ENCODE measurements at places on chromosomes 2 and 18.

- DNase-seq = peak; percentile 84
Observed at GRCh38 chr2:102082571-102083392, 59.8 kb upstream of the IL1R1 start.

GRCh38 chr2:191410646-191411436 is 165.6 kb downstream of the MYO1B start:
- DNase-seq = no peak

GRCh38 chr2:117933884-117934354 is 80.0 kb downstream of the CCDC93 start:
- no peak for DNase-seq

DNA sequence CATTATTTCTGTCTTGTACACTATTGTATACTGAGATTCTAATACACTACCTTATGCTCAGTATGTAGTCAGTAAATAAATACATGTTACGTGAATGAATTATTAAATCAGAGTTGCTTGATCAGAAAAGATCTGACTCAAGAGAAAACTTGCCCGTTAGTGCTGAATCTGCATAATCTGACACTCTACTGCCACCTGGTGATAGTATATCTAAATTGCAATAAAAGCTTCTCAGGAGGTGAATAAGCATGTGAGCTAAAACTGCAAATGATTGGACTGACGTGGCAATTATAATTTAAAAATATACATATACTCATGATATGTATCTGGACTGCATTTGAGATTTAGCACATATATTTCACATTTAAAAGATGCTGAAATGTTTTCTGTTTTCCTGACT is 70.4 kb downstream of the KIAA1328 start:
- peak; percentile 32 for DNase-seq

Measured in RPMI7951 (cell line).